NCI-H446 (cell line): ENCODE measurements at places on chromosomes 1 and 21.
A peak's percentile ranks its signal among the peaks of the same experiment; 100 is the strongest.

GRCh38 chr1:220307607-220308006 is 35.4 kb upstream of the RAB3GAP2 start:
- DNase-seq: no peak

GRCh38 chr1:115302390-115302961 is 35.6 kb downstream of the NGF start:
- DNase-seq: no peak

GRCh38 chr1:9399510-9400424 is 107.1 kb downstream of the SPSB1 start:
- no peak for DNase-seq

- DNase-seq: no peak
Observed at GRCh38 chr1:201395936-201396335, 3.2 kb downstream of the LAD1 start.

GRCh38 chr1:158020886-158021620 is 27.6 kb downstream of the KIRREL1 start:
- DNase-seq: no peak

DNA sequence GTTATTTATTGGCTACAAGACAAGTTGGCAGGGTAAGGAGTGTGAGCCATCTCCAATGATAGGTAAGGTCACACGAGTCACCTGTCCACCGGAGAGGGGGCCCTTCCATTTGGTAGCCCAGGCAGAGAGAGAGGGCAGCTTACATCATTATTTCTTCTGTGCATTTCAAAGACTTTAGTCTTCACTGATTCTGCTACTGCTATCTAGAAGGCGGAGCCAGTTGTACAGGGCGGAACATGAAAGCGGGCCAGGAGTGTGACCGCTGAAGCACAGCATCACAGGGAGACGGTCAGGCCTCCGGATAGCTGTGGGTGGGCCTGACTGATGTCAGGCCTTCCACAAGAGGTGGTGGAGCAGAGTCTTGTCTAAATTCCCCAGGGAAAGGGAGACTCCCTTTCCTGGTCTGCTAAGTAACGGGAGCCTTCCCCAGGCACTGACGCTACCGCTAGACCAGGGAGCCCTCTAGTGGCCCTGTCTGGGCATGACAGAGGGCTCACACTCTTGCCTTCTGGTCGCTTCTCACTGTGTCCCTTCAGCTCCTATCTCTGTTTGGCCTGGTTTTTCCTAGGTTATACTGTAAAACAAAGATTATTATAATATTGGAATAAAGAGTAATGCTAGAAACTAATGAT is 36.7 kb downstream of the ZNF695 start:
- DNase-seq: no peak

GRCh38 chr21:44499631-44500030 is 40.4 kb downstream of the KRTAP10-1 start:
- DNase-seq: no peak

- no peak for DNase-seq
Observed at GRCh38 chr1:201184307-201185122, 6.1 kb upstream of the IGFN1 start.

- DNase-seq: no peak
Observed at GRCh38 chr1:227749916-227750710, 14.9 kb downstream of the SNAP47 start.

GRCh38 chr1:85024736-85025135 is 23.6 kb downstream of the MCOLN3 start:
- no peak for DNase-seq

- no peak for DNase-seq
Observed at GRCh38 chr1:29584776-29585175, 348.5 kb downstream of the PTPRU start.

- no peak for DNase-seq
Observed at GRCh38 chr1:154741327-154741726, 128.8 kb downstream of the KCNN3 start.

DNA sequence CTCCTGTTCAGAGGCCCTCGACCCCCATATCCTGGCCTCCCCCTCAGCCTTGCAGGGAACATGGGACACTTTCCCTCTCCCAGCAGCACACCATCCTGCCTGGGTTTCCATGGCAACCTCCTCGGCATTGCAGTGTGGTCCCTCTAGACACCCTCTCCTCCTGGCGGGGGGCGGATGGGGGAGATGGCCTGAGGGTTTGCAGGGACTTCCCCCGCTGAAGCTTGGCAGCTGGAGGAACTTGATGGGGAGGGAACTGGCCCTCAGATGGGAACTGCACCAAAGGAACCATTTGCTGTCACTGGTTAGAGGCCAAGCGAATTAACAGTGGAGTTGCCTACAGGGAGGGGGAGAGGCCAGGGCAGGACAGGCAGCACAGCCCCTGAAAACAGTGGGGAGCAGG is 28.7 kb downstream of the RIMS3 start:
- DNase-seq: peak; percentile 15

GRCh38 chr21:45376459-45377324 is 28.3 kb upstream of the COL18A1 start:
- no peak for DNase-seq

DNA sequence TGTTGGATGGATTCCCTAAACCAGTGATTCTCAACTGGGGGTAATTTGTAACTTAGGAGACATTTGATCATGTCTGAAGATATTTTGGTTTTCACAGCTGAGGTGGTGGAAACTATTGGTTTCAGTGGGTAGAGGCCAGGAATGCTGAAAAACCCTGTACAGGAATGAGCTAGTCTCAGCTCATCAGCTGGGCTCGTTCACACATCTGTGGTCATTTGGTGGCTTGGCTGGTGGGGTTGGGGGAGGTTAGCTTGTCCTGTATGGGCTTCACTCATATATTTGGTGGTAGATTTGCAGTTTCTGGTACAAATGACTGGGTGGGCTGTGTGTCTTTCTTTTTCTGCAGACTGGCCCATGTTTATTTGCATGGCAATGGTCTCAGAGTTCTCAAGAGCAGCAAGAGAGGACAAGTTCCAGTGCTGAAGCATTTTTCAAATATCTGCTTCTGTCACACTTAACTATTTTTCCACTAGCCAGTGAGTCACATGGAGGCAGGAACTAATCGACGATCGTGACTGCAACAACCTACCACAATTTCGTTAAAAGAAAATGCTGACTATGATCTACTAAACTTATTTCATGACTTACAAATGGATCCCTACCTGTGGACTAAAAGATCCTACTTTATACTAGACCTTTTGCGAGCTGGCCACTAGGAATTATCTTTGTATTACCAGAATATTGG is 321.7 kb upstream of the PLXNA2 start:
- no peak for DNase-seq

DNA sequence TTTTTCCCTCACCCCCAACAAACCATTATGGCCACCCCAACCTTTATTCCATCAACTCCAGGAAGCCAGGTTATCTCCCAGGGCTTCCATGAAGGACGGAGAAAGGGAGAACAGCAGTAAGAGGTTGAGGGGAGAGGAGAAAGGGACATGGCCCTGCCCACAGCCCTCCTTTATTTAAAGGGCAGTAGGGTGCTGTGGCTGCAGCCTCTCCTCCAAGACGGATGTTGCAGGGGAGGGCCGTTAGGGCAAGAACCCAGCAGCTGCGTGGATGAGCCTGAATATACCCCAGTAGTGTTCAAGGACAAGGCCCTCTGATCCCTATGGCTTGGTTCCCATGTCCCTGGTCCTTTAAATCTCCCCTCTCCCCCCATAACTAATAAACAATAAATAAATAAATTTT is 5.9 kb downstream of the RXFP4 start:
- no peak for DNase-seq

DNA sequence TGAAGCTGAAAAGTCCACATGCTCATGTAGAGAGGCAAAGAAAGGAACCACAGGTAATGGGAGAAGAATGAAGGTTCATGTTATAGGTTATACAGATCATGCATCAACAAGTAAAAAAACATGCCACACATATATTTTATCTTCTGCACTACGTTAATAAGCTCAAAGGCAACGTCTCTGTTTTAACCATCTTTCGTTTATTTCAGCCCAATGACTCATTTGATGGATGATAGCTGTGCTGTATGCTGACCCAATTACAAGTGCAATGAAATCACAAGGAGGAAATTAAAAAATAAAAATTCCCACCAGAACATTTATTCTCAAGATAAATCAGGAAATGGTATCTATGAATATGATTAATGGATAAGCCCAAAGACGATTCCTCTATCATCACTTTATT is 24.6 kb downstream of the XCL1 start:
- no peak for DNase-seq

DNA sequence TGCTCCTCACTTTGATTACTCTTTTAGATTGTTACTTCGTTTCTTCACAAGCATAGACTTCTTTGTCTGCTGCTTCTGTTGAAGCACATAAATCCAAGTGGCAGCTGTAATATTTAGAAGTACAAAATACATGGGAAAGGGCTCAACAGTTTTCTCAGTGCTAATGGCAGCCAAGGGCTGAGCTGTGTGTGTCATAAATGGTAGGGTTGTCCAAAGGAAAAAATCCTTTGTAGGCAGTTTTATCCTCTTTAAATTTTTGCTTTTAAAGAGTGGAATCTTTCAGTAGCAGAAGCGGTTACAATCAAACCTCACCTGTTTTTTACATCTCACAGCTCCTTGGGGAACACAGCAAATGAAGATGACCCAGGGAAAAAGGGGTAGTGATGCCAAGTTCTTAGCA is 650.8 kb downstream of the PLPP3 start:
- DNase-seq: no peak

- DNase-seq: peak; percentile 52
Observed at GRCh38 chr1:156926175-156926574, 5.7 kb downstream of the LRRC71 start.

DNA sequence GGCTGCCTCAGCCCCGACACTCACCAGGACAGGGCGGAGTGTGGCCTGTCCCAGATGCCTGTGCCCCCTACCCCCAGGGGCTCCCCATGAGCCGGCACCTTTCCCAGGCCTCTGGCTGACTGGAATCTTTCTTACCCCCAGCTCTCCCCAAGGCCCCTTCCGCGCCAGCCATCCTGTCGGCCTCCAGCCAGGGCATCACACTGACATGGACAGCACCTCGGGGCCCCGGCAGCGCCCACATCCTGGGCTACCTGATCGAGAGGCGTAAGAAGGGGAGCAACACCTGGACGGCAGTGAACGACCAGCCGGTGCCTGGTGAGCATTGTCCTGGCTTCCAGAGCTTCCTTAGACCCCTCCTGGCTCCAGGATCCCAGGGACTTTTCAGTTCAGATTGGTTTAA is 26.5 kb downstream of the IGFN1 start:
- no peak for DNase-seq

DNA sequence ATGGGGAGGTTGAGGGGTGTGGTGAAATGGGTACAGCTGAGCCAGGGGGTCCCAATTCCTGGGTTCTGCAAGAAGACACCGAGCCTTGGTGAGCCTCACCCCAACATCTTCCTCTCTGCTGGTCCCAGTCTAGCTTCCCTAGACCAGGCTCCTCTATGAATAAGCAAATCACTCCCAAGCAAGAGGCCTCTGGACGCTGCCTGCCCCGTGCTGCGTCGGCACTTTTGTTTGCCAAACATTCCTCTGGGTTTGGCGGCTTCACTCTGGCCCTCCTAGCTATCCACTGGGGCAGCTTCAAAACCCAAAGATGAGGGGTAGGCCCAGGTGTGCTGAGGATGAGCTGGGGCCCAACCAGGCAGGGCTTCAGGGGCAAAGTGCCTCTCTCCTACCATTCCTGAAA is 137.1 kb upstream of the CD34 start:
- no peak for DNase-seq

DNA sequence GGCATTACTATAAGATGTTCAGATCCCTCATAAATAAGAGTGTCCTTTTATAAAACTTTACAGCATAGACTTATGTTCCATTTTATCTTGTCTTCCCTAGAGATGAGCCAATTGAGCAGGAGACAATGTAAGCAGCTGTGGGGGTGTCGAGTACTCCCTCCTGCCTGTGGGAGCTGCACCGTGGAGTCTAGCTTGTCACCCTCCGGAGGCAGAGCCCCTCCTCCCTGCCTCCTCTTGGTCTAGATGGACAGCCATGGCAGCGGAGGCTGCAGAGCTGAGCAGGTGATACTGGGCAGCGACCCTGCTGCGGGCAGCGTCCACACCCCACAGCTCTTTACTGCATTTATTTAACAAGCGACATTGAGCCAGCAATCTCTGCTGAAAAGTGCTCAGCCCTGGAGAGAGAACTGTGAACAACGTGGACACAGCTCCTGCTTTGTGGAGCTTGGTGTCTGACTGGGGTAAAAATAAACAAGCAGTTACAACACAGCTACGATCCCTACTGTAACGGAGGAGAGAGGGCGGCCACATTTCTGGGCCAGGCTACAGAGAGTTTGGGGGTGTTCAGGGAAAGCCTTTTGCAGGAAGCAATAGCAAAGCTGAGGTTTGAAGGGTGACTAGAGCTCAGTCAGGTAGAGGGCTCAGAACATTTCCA is 12.8 kb upstream of the KIF21B start:
- DNase-seq: no peak

- DNase-seq: no peak
Observed at GRCh38 chr1:178784131-178784536, 59.1 kb downstream of the RALGPS2 start.

DNA sequence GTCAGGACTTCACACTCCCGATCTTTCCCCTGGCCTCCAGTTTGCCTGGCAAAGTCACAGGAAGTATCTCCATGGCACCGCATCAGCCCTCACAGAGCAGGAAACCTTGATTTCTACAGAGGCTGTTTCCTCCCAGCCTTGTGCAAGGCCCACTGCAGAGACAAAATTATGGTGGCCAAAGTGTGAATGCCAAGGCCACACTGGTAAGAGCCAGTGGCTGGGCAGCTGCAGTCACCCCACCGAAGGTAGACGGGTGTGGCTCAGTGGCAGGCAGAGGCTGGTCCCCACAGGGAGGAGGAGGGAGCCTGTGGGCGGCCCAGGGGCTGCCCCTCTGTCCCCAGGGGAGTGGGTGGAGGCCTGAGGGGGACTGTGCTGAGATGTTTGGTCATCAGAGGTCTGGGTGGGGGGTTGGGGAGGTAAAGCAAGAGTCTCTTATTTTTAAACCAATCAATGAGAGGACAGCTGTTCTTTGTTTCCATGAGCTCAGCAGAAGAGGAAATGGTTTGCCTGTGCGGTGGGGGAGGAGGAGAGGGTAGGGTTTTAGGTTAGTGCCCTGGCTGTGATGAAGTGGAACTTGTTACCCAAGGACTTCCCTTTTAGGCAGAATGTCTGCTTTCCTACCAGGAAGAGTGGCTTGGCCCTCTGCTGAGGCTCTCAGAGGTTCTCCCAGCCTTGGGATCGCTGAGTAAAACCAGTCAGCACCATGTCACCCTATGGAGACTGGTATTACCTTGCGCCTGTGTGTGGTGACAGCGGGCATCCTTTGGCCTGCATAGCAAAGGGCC is 18.0 kb upstream of the BTG2 start:
- no peak for DNase-seq

DNA sequence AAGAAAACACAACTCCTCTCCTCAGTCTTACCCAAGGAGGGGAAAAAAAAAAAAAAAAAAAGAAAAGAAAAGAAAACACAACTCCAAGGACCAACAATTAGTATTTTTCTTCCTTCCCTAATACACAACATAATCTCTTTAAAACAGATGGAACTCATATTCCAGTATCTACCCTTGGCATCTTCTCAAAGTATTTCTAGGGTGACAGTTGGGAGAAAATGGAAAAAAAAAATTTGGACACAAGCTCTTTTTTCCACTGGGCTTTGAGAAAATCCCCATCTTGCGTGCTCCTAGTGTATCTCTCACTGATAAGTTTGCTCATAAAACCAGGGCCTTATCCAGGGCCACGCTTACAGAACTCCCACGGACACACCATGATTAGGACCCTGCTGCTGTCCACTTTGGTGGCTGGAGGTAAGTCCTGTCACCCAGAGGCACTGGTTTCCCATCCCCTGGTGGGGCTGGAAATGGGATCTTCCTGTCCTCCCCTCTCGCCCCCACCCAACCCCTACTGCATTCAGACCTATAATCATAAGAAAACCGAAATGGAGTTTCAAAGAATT is at the start of gene CELA2B:
CELA2B (plus strand) TSS at position 353 of the 563 bp plus-strand sequence; CDS start at position 375, 22 bp downstream.
- no peak for DNase-seq

GRCh38 chr1:100413035-100413434 is 60.7 kb downstream of the CDC14A start:
- DNase-seq: no peak

GRCh38 chr1:232676307-232676706 is 46.4 kb upstream of the SIPA1L2 start:
- no peak for DNase-seq
